Naive thymus-derived CD4-positive, alpha-beta T cell (primary cell): ENCODE measurements at places on chromosomes 12 and 14. TPM values are rescaled to one million over a fixed set of nuclear protein-coding genes. Genes with fewer than 3 reads are reported as not detected.

DNA sequence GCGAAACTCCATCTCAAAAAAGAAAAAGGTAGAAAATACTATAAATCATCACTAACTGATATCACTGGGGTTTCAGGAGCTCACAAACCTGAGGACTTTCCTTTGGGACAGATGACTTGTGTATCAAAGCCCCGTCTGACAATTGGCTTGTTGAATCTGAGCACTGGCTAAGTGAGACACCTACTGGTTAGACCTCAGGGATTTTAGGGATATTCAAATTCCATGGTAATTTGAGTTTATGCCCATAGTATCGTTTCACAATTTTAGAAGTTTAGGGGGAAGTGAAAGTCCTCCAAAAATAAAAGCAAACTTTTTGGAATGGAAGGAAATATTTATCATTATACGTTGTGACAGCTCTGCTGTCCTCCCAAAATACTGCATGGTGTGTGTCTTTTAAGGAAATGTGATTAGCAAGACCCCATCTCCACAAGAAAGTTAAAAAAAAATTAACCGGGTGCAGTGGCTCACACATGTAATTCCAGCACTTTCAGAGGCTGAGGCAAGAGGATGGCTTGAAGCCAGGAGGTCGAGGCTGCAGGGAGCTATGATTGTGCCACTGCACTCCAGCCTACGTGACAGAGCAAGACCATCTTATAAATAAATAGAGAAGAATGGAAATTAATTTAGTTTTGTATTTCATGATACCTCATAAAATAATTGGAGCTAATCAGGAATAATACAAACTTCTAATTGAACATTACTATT is 49.2 kb downstream of the FBXL14 start:
- no peak for DNase-seq
- H3K4me3 ChIP-seq: no peak overlapping the region
- H3K4me1 ChIP-seq: no peaks in the 10 kb centered on the region
- H3K36me3 ChIP-seq: no peaks in the 10 kb centered on the region
- H3K27me3 ChIP-seq: no peaks in the 10 kb centered on the region
- H3K27ac ChIP-seq: no peak overlapping the region

DNA sequence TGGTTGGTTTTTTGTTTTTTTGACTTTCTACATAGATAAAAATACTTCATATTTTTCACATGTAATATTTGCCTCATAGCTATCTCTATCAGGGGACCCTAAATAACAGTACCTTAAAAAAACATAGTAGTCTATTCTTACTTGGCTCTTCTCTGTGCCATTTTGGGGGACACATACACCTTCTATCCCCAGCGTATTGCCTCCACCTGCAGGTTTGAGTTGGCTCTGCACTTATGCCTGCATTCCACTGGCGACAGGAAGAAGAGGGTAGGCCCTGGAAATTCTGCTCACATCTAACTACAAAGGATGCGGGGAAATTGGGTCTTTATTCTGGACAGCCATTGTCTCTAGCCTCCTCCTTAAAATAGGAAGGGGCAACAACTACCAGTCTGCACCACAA is 13.8 kb upstream of the IFI27L2 start:
- H3K36me3 ChIP-seq: no peaks in the 10 kb centered on the region
- no peak for DNase-seq
- H3K4me1 ChIP-seq: peaks cover 6% of the 10 kb centered on the region
- no peak overlapping the region for H3K4me3 ChIP-seq

Gene NRL
- total RNA-seq: 3.7 TPM

- peaks cover 5% of the 10 kb centered on the region for H3K27me3 ChIP-seq
- no peak overlapping the region for H3K27ac ChIP-seq
- no peak overlapping the region for H3K4me3 ChIP-seq
- H3K4me1 ChIP-seq: peaks cover 6% of the 10 kb centered on the region
- peak; percentile 51 for DNase-seq
Observed at GRCh38 chr12:113462117-113462774, 9.4 kb downstream of the LHX5 start.

- DNase-seq: no peak
- H3K27ac ChIP-seq: no peak overlapping the region
- no peak overlapping the region for H3K4me3 ChIP-seq
- H3K27me3 ChIP-seq: no peaks in the 10 kb centered on the region
- H3K36me3 ChIP-seq: no peaks in the 10 kb centered on the region
Observed at GRCh38 chr12:119691202-119691810, 23.4 kb downstream of the PRKAB1 start.

DNA sequence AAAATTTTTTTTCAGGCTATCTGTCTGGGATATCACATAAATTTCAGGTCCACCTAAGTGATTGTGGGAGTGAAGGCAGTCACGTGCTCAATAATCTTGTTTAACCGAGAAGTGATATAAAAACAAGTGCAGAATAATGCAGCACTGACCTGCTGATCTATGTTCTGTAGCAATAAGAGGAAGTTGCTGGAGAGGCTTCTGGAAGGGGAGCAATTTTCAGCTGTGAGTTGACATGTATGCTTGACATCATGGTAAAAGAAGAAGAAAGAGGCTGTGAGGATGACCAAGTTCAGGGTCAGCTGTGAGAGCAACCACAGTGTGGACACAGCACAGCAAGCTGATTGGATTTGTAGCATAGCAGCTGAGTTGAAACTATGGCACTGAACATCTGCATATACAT is 172.0 kb upstream of the PELI2 start:
- no peak for DNase-seq
- H3K4me1 ChIP-seq: no peaks in the 10 kb centered on the region
- no peaks in the 10 kb centered on the region for H3K36me3 ChIP-seq
- no peak overlapping the region for H3K4me3 ChIP-seq

Gene ISM2
- not detected for total RNA-seq

Gene GRIP1
- total RNA-seq: 3.7 TPM

DNA sequence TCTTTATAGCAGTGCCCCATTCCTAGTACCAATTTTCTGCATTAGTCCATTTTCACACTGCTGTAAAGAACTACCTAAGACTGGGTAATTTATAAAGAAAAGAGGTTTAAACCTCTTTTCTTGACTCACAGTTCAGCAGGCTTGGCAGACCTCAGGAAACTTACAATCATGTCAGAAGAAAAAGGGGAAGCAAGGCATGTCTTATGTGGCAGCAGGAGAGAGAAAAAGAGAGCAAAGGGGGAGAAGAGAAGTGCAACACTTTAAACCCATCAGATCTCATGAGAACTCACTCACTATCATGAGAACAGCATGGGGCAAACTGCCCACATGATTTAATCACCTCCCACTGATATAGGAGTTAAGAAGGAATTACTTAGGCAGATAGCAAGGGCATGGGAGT is 101.6 kb upstream of the PLEKHG7 start:
- H3K27ac ChIP-seq: no peak overlapping the region
- H3K36me3 ChIP-seq: no peaks in the 10 kb centered on the region
- DNase-seq: no peak
- H3K27me3 ChIP-seq: no peaks in the 10 kb centered on the region

Gene MMP19
- total RNA-seq: 0.78 TPM

GRCh38 chr12:47816403-47817271 is 3.1 kb downstream of the HDAC7 start:
- peak overlapping the region; percentile 88 for H3K27ac ChIP-seq
- H3K27me3 ChIP-seq: no peaks in the 10 kb centered on the region
- H3K4me3 ChIP-seq: peak overlapping the region; percentile 81
- H3K36me3 ChIP-seq: no peaks in the 10 kb centered on the region

DNA sequence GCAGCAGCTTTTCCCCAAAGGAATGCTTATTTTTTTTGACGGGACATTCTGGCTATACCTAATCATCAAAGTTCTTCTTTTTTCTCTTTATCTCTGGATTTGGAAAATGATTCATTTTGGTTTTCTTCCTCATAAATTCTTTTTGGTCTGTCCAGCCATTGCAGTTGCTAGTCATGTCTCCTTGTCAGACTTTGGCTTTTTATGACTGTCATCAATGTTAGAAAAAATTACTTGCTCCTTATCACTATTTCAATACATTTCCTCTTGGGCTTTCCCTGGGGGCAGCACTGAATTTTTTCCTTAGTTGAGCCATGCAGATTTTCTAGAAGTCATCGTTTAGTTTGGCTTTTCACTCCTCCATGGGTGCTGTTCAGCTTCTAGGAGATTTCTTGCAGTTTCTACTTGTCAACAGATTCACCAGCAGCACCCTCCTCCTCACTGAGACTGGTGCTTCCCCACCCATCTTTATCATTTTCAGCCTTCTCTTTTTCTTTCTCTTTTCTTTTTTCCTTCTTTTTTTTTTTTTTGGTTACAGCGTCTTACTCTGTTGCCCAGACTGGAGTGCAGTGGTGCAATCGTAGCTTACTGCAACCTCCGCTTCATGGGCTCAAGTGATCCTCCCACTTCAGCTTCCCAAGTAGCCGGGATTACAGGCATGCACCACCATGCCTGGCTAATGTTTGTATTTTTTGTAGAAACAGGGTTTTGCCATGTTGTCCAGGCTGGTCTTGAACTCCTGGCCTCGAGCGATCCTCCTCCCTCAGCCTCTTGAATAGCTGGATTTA is 5.2 kb downstream of the ADIPOR2 start:
- no peaks in the 10 kb centered on the region for H3K4me1 ChIP-seq
- H3K27me3 ChIP-seq: no peaks in the 10 kb centered on the region
- H3K4me3 ChIP-seq: no peak overlapping the region
- no peak for DNase-seq
- H3K36me3 ChIP-seq: peaks cover 4% of the 10 kb centered on the region
- no peak overlapping the region for H3K27ac ChIP-seq

DNA sequence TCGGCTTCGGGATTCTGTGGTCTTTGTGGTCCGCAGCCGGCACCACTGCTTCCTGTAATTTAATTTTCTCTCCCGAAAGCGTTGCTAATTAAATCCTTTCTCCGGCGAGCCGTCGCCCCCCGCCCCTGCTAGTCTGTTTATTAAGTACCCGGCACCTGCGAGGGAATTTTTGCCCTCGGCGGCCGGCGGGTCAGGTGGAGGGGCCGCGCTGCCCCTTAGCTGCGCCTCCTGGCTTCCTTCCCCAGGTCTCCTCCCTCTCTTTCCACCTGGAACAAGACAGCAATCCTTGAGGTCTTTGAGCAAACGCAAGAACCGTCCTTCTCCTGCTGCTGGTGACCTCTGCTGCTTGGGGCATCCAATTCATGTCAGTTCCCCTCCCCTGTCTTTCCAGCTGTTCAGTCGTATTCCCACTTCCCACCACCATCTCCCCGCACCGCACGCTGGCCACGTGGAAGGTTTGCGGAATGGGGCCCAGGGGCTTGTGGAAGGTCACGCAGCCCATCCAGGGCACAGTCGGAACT is 16.2 kb downstream of the ZDHHC22 start:
- H3K27me3 ChIP-seq: no peaks in the 10 kb centered on the region
- DNase-seq: no peak

Gene LTB4R
- 14.1 TPM for total RNA-seq

- peaks cover 31% of the 10 kb centered on the region for H3K36me3 ChIP-seq
- H3K27ac ChIP-seq: no peak overlapping the region
- H3K4me1 ChIP-seq: no peaks in the 10 kb centered on the region
- H3K4me3 ChIP-seq: no peak overlapping the region
- no peaks in the 10 kb centered on the region for H3K27me3 ChIP-seq
- no peak for DNase-seq
Observed at GRCh38 chr14:64060199-64060545, 207.4 kb downstream of the SYNE2 start.

GRCh38 chr14:100589071-100589759 is 2.0 kb upstream of the BEGAIN start:
- H3K4me3 ChIP-seq: no peak overlapping the region
- no peaks in the 10 kb centered on the region for H3K27me3 ChIP-seq
- peaks cover 3% of the 10 kb centered on the region for H3K4me1 ChIP-seq
- no peak overlapping the region for H3K27ac ChIP-seq
- DNase-seq: no peak
- no peaks in the 10 kb centered on the region for H3K36me3 ChIP-seq

DNA sequence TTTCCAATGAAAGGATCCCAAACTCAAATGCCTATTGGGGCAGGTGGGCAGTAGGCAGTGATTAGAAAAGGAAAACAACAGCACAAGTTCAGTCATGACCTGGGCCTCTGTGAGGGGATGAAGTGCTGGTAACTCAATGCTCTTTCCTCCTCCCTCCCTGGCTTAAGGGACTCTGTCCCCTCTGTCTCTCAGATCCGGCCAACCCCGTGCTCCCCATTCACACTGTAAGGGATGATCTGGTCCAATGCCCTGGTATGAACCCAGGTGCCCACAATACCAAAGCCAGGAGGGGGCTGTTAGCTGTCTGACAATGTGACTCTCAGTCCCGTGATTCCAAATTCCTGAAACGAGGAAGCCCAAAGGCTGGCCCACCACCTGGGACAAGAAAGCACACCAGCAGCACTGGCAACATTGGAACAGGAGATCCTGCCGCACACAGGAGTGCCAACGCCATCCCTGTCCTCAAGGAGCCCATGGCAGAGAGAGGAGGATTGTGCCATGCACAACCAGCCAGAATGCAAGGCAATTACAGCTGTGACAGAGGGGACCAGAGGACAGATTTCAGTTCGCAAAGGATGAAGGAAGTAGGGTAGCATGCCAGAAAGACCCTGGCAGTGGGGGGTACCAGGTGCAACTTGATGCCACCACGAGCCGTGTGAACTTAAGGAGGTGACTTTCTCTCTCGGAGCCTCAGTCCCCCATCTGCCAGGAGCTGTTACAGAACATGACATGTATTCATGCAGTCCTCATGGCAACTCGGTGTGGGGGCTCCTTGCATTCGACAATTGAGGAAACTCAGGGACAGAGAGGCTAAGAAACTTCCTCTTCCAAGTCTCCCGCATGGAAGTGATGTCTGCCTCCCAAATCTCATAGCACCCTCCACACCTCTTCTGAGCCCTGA is 37.6 kb downstream of the SERPINA3 start:
- no peak for DNase-seq
- H3K4me3 ChIP-seq: no peak overlapping the region
- no peaks in the 10 kb centered on the region for H3K4me1 ChIP-seq
- H3K27ac ChIP-seq: no peak overlapping the region
- no peaks in the 10 kb centered on the region for H3K36me3 ChIP-seq
- H3K27me3 ChIP-seq: no peaks in the 10 kb centered on the region

DNA sequence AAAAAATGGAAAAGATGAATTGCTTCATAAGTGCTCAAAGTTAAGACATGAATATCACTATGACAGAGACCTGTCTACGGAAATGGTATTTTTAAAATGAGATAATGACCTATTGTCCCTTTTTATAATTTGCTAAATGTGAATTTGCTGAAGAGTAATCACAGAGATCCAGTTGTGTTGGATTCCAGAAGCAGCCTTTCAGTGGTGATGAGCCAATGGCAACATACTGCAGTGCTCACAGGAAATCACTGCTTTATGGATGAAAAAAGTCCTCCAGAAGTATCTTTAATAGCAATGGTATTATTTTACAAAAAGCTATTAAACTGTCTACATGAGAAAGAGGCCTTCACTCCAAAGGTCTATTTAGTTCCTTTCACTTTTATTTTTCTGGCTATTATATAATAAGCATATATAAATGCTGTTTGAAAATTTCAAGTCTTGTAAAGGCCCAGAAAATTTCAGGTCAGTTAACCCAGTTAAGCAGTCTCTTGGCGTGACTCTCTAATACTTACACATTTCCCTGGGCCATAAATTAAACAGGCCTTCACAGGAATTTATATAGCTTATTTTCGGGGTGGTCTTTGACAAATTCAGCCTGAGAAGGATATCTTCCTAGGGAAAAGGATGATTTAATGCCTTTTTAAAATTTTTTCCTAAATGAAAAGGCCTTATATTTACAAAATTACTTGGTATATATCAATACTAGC is 55.4 kb downstream of the KCNJ8 start:
- no peaks in the 10 kb centered on the region for H3K27me3 ChIP-seq
- H3K27ac ChIP-seq: no peak overlapping the region
- H3K4me3 ChIP-seq: no peak overlapping the region
- H3K4me1 ChIP-seq: no peaks in the 10 kb centered on the region
- no peak for DNase-seq

GRCh38 chr12:107235600-107235999 is 142.3 kb upstream of the CRY1 start:
- DNase-seq: no peak
- H3K27ac ChIP-seq: no peak overlapping the region
- H3K4me3 ChIP-seq: no peak overlapping the region
- H3K27me3 ChIP-seq: no peaks in the 10 kb centered on the region
- H3K36me3 ChIP-seq: no peaks in the 10 kb centered on the region
